ENCODE measurements at places on chromosomes 6 and 20.

DNA sequence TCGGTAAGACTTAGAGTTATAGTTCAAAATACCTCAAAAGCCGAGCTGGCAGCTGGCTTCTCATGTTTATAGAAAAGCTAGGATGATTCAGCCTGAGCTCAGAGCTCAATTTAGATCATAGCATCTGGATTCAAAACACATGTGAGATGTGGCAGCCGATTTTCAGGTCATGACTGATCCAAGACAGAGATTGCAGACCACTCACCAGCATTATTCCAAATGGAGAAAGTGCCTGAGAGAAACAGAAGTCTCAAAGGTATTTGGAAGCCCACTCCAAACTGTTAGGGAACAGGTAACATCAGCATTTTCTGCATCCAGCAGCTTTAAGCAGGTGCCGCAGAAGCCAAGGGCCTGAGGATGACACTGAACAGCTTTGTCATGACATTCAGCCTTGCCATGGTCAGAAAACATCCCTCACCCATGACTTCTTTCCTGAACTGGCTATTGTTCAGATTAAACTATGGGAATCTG, 102.2 kb downstream of the BACH2 start:
- DNase-seq: no peak

DNA sequence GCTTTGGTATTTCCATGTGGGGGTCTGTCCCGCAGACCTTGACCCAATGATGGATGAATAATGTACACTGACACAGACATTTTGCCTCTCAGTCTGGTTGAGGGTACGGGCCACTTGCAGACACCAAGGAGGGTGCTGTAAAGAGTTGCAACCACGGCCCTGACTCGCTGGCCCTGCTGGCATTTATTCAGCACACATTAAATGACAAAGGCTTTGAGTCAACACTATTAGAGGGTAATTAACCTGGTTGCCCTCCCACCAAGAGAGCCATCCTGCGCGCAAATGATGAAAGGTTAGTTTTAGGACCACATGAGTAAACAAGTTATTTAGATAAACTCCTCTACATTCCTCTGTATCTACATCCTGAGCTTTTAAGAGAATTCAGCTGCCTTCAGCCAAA, 308.9 kb upstream of the MMS22L start:
- DNase-seq: no peak

- no peak for DNase-seq
These were observed 19.2 kb downstream of the BLTP3A start for GRCh38 chr6:34810936-34811632.

GRCh38 chr20:10854976-10855375, 181.2 kb upstream of the JAG1 start:
- no peak for DNase-seq

DNA sequence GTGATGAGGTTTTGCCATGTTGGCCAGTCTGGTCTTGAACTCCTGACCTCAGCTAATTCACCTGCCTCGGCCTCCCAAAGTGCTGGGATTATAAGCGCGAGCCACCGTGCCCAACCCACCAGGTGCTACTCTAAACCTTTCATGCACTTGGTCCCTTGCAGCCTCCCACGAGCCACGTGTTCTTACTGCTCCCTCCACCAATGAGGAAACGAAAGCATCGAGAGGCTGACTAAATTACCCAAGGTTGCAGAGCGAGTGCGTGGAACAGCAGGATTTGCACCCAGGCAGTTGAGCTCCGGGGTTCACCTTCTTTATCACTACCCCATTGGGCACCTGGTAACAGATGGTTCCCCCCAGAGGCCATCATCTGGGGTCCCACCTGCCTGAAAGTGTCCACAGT, 208.3 kb downstream of the LY86 start:
- no peak for DNase-seq

DNA sequence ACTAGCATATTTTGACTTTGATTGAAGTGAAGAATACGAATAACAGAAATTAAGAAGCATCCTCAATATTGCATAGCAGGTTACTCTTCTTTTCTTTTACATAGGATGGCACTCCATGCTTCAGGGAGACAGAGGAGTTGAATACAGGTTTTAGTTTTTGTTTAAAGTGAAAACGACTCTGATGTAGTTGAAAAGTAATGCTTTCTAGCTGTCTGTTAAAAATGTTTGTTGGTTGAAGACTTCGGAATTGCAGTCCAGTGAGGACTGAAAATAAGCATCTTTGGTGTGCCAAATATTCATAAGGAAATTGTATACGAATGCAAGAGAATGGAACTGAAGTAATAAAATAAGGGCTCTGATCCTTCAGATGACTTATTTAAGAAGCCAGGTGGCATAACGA, 618 bp upstream of the SLC16A10 start:
- DNase-seq: no peak

DNA sequence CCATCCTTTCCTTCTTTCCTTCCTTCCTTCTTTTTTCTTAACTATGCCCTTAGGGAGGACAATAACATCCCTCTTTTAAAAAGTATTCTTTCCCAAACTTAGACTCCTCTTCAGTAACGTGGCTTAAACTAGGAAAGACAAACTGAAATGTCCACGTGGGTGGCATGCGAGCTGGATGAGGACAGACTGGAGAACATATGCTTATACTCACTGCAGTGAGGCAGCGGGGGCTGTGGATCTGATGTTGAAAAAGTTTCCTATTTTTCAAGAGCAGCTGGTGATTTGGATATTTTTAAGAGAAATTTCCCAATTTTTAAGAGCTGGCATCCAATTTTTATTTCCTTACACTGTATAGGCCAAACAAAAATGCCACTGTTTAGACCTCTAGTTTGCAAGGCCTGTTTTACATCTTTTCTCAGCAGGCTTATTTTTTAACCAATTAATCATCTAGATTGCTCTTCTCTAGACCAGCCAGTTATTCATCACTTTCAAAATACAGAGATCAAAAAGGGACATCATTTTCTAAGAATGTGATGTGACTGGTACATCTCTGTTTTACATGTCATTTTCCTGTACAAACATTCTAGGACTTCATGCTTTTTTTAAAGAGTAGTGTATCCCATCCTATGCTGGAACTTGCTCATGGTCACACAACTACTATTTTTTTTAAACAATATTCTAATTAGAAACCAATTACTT, 226.5 kb downstream of the BTBD9 start:
- DNase-seq: no peak

DNA sequence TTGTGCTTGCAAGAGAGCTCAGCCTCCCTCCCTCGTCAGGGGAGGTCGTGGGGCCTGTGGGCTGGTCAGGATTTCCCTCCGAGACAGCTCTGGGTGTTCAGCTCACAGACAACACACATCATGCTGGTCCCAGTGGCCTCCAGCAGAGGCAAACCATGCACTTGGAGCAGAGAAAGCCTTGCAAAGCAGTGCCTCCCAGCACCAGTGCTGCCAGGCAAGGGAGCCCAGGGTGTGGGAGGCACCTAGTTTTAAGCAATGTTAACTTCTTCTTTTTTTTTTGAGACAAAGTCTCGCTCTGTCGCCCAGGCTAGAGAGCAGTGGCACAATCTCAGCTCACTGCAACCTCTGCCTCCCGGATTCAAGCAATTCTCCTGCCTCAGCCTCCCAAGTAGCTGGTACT, 34.0 kb upstream of the INSM1 start:
- DNase-seq: no peak

DNA sequence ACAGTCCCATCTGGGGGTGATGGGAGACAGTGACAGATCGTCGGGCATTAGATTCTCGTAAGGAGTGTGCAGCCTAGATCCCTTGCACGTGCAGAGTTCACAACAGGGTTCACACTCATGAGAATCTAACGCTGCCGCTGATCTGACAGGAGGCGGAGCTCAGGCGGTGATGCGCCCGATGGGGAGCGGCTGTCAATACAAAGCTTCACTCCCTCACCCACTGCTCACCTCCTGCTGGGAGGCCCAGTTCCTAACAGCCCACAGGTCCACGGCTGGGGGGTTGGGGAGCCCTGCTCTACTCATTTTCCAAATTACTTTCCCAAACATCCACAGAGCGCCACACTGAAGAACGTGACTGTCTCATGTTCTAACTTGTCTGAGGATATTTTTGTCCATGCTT, 25.3 kb downstream of the CTCFL start:
- no peak for DNase-seq
